ENCODE measurements at places on chromosomes 5 and 9. TPM values are rescaled to one million over a fixed set of nuclear protein-coding genes. Genes with fewer than 3 reads are reported as not detected.

GRCh38 chr9:23343226-23343625 lies 482.8 kb downstream of the ELAVL2 start:
- no peak for DNase-seq

DNA sequence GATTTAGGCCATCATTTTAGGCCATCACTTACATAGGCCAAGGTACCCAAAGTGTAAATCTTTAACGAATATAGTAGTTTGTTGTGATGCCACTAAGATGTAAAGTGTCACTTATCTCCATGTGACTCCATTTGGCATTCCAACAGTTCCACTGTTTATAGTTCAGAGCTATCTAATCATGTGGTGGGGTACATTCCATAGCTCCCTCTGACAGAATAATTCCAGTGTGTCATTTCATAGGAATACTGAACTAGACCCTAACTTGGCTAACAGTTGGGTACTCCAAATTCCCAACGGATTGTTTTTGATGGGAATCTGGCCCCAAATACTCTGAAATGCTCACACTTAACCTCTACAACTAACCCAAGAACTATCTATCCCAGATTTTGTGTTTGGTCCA lies 76.7 kb upstream of the FST start:
- no peak for DNase-seq

MEIKIN gene
- not detected for total RNA-seq

DNA sequence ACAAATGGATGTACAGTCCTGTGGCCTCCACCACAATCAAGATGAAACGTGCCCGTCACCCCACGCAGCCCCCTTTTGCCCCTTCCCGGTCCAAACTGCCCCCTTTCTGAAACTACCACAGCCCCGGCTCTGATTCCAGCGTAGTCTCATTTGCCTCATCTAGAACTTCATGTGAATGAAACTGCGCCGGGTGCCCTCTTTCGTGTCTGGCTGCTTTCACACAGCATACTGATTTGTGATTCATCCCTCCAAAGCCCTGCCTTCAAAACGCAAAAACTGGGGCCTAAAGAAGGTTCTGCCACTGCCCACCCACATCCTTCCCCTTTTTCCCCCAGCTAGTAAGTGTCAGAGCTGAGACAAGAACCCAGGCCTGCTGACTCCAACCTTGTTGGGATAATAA lies 31.5 kb upstream of the NCS1 start:
- DNase-seq: no peak

PFN3 gene
- not detected for total RNA-seq

DNA sequence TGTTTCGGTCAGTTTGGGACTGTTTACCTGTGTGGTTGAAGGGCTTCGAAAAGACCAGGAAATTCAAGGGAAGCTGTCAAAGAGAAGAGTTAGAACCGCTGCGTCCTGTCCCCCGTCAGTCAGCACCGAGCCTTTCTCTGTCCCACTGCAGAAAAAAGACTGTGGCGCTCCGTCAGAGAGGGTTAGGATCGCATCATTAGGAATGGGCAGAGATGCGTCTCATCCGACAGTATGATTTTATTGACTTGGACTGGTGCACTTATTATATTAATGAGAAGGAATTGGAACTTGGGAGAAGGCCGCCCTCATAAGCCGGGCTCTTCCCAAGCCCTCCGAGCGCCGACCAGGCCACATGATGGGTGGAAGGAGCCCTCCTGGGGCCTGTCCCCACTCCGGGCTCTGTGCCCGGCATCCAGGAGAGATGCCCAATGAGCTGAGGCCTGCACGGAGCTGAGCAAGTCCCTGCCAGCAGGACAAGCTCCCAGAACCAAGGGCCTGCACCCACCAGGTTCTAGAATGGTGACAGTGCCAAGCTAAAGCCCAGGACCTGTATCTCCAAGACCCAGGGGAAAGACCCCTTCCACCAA lies 71.5 kb downstream of the NEK6 start:
- no peak for DNase-seq

DNA sequence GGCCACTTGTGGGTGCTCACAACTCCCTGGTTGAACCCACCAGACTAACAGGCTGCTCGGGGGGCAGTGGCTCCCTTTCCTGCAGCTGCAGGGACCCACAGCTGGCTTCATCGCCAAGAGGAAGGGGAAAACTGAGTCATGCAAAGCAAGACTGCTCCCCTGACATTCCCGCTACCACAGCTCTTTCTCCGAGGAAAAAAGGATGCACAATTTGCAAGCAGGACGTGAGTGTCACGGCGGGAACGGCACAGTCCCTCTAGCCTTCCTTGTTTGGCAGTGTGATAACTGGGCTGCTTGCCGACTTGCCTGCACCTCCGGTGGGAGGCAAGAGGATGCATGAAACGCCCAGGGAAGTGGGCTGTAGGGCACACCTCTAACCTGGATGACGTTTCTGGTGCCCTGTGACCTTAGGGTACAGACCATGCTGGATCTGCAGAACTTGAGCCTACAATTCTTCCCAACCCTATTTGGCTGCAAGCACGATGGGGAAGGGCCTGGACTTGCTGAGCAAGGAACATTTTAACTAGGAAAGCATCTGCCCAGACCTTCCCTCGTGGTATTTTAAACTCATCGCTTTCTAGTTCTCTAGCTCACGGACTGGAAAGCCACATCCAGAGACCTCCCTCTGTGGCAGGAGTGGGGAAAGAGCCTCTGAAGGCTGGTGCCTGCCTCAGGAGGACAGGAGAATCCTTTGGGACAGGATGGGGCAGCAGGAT lies 7.8 kb downstream of the SH3PXD2B start:
- DNase-seq: no peak

GRCh38 chr5:139974661-139975060 lies 68.4 kb downstream of the NRG2 start:
- no peak for DNase-seq

DNA sequence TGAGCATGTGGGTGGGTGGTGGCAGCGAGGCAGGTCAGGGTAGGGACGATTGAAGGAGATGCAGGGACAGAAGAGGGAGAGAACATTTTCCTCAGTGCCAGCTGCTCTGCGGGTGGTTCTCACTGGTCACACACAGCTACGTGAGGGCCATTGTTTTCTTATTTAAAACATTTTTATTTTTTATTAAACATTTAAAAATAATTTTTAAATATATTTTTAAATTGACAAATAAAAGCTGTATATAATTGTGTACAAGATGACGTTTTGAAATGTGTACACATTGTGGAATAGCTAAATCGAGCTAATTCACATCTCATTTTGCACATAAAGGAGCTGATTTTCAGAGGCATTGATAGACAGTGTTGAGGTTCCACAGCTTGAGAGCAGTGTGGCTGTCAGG lies 14.0 kb downstream of the FAM240B start:
- no peak for DNase-seq

- no peak for DNase-seq
Observed at GRCh38 chr9:123662057-123662776, 267.7 kb downstream of the DENND1A start.

- DNase-seq: no peak
Observed at GRCh38 chr5:14773588-14773987, 98.0 kb downstream of the ANKH start.

- no peak for DNase-seq
Observed at GRCh38 chr5:178293815-178294214, 61.2 kb upstream of the PHYKPL start.

DNA sequence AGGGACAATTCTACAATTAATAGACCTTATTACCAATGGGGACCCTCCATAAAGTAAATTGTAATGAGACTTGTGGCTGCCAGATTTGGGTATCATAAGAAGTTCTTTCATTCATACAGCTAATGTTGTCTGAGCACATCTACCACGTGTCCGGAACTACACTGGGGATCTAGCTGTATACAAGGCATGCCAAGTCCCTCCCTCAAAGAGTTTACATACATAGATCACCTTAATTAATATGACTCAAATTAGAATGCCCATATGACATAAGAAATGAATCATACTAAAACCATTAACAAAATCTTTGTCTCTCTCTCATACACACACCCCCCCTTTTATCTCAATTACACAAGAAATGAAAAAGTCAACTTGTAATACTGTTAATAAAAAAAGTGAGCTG lies 18.0 kb upstream of the NR4A3 start:
- no peak for DNase-seq

DNA sequence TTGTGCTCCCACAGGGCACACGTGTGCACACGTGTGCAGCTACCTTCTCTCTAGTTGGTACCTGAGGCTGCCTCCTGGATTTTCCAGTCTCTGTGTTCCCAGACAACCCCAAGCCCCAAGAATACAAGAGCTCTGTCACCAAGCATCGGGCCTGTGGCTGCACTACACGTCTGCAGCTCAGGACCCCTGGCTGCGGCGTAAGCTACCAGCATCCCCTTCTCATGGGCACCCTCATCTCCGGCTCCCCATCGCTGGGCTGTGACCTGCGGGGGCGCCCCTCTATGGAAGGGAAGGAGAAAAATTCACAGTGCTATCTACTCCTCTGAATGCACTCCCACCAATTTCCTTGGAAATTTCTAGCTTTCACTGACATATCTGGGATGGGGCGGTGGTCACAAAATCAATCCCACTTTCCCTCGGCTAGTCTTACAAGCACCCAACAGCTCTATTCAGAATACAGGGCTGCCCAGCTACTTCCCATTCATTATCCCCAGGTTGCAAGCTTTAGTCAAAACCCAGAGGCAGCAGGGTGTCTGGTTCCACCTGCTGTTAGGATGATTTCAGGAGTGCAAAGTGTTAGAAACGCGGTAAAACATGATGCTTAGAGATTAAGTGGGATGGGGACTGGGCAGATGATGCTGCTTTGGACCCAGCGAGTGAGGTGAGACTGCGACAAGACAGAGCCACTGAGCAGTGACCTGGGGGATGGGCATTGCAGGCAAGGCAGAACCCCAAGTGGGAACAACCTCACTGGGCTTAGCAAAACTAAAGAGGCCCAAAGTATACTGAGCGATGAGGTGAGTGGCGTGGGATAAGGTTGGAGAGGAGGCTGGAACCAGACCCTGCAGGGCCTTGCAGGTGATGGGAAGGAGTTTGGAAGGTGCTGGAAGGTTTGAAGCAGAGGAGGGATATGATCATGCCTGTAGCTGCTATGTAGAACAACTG lies 121.7 kb downstream of the KCNIP1 start:
- DNase-seq: no peak

DNA sequence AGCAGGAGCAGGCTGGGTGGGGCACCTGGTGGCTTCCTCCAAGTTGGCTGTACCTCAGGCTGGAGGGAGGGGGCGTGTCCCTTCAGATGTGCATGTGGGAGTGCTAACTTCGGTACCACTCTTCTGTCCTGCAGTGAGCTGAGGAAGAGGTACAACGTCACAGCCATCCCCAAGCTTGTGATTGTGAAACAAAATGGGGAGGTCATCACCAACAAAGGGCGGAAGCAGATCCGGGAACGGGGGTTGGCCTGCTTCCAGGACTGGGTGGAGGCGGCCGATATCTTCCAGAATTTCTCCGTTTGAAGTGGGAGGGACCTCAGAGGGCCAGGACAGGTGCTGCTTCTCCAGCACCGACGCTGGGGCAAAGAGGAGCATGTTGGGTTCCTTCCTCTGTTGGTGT lies 9.3 kb downstream of the NXNL2 start:
- DNase-seq: no peak

SLC45A2 gene
- not detected for total RNA-seq

GRCh38 chr9:10252174-10252573 lies 360.6 kb downstream of the PTPRD start:
- no peak for DNase-seq

GRCh38 chr9:94178927-94179326 lies 80.2 kb upstream of the ZNF169 start:
- no peak for DNase-seq

DNA sequence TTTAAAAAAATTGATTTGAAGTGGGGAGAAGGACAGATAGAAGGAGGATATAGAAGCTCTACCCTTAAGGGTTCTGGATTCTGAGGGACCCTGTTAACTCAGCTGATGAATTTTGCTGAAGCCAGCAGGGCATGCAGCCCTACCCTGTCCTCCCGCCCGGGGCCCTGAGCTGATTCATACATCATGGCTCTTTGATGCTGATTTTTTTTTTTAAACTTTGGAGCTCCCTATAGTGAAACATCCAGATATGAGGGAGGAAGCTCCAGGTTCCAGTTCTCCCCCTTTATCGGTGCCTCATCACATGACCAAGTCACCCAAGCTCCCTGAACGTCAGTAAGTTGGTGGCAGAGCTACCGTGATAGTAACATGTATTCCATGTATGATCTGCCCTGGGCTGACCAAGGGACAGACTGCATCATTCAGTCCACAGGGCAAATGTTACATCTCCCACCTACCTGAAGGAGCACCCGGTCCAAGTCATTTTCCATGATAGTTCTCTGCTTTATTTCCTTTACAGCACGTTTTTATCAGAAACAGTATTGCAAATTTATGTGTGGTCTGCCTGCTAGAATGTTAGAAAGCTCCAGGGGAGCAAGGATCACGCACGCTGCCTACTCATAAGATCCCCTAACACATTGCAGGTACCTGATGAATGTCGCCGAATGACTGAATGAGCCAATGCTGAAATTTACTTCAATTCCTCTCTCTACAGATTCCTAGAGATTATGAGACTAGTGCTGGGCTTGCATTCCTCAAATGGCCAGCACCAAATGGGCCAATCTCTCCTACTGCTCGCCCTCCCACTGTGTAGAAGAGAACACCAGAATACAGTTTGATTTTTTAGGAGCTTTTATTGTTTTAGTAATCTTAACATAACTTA lies 25.9 kb downstream of the SPARC start:
- no peak for DNase-seq

IFNB1 gene
- not detected for total RNA-seq

SPATA31E1 gene
- total RNA-seq: not detected

DNA sequence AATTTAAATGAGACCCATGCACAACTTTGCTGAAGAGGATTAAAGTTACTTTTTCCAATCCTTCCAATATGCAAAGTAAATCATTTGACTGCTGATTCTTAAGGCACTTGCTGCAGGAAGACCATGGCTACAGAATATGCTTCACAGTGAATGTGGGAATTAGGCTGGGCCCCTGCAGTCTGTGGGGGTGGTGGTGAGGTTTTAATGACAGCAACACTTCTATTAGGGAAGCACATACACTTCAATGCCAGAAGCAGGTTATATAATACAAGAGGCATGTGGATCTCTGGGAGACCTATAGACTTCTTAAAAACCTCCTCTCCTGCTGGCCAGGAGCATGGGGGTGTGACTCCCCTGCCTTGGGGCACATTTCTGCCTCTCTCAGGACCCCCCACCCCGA lies 124.5 kb upstream of the KLF9 start:
- no peak for DNase-seq

DNA sequence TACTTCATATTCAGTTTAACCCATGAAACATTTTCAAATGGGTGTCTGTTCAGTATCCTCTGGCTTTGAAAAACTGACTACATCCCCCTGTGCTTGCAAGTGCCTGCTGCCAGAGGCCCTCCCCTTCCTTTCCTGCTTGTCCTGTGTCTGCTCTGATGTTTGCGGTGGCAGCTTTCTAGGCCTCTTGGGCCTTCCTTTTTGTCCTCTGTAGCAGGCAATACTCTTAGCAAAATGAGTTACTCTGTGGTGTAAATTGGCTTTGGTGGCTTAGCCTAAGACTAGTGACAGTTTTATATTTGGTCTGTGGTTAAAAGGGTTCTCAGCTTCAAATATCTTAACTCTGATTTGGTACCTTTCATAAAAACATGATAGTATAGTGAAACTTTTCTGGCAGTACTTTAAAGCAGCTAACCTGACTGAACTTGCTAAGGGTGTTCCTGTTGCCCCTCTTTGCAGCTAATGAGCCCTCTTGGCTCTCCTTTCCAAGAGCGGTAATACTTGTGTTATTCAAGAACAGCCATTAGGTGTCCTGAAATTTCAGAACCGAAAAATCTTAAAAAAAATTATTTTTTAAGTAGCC lies 76.6 kb downstream of the GOLM1 start:
- no peak for DNase-seq

SMIM23 gene
- not detected for total RNA-seq

LCN1 gene
- not detected for total RNA-seq

- DNase-seq: no peak
Observed at GRCh38 chr5:132430746-132431145, 59.8 kb downstream of the IRF1 start.

All from Caki2 (cell line).